ENCODE measurements at places on chromosomes 12 and 14.

- no peak for DNase-seq
Observed at GRCh38 chr14:93683226-93683625, 105.1 kb downstream of the PRIMA1 start.

- DNase-seq, result no peak
Observed at GRCh38 chr14:50936882-50937281, 7.4 kb downstream of the PYGL start.

GRCh38 chr14:68507544-68508081 lies 285.3 kb downstream of the ZFP36L1 start:
- DNase-seq, result peak; percentile 26

GRCh38 chr12:43480591-43480990 lies 71.4 kb downstream of the ADAMTS20 start:
- DNase-seq, result no peak
